DND-41 (cell line): ENCODE measurements at places on chromosomes 6 and 20.
A peak's percentile ranks its signal among the peaks of the same experiment; 100 is the strongest.

- no peak for DNase-seq
Measured at GRCh38 chr6:113181164-113181563, 676.0 kb upstream of the MARCKS start.

DNA sequence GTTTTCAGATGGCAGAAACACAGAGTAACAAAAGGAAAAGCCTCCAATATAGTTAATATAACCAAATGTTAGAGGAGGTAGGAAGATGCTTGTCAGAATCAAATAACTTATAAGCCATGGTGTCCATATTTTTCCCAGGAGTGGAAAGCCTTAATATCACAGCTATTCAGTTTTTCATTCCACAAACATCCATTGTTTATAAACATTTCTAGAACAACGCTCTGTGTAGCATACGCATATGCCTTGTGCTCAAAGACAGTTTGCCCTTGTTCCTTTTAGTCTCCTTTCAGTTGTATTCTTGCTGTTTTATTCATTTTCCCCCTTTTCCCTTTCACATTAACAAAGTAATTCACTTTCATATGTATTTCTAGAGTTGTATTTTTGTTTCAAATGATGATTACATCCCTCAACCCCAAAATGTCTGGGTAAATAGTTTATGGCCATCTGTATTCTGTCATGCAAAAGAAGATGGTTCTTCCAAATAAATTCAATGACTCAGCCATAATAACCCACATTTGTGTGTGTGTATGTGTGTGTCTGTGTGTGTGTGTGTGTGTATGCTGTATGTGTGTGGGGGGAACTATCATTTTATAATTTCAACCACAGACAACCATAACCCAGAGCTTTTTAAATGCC lies 455.7 kb upstream of the SOX4 start:
- DNase-seq: no peak

- no peak for DNase-seq
Measured at GRCh38 chr6:54876871-54877270, 30.3 kb downstream of the FAM83B start.

GRCh38 chr6:107977283-107977682 lies 19.3 kb upstream of the SEC63 start:
- DNase-seq: no peak

DNA sequence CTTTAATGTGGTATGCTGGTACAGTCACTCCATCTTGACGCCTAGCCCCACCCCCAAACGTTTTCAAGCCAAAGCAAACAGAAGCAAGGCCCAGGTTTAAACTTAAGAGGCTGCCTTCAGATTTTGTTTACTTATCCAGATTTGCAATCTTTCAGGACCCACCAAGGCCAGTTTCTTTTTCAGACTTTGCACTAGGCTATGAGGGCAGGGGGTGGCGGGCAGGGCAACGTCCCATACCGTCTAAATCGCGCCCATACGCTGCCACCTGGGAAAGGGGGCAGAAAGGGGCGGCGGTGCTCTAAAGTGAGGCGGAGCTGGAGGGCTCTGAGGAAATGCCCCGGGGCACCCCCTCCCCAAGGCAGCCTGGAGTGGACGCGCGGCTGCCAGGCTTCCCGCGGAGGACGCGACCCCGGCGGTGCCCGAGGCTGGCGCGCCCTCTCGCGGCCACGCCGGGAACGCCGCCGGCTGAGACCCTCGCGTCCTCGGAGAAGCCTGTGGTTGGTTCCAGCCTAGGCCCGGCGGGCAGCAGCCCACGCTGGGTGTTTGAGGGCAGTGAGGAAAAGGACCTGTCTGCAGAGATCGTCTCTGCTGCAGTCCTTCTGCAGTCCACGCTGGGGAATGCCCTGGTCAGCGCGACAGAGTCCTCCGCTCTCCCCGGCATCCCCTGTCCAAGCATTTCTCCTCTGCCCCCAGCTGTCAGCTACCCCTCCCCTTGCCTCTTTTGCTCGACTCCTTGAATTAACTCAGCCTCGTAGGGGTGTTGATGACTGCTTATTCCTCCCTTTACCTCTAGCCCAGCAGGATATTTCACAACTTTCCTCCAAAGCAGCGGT lies 129.2 kb upstream of the PRND start:
- DNase-seq: peak; percentile 85

DNA sequence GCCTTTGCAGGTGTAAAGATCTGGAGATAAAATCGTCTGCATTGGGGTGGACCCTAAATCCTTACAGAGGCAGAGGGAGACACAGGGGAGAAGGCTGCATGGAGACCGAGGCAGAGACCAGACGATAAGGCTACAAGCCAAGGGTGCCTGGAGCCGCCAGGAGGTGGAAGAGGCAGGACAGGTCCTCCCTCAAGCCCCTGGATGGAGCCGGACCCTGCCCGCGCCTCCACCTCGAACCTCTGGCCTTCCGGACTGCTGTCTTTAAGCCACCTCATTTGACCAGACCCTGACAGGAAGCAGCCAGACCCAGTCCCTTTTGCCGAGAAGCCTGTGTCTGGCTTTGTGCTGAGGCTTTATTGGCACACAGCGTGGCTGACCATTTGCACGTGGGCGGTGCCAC lies 183.8 kb downstream of the TAF4 start:
- DNase-seq: no peak

GRCh38 chr6:136491251-136491650 lies 59.0 kb downstream of the MAP7 start:
- no peak for DNase-seq

- no peak for DNase-seq
Measured at GRCh38 chr20:36873498-36874189, 2.3 kb upstream of the TLDC2 start.

DNA sequence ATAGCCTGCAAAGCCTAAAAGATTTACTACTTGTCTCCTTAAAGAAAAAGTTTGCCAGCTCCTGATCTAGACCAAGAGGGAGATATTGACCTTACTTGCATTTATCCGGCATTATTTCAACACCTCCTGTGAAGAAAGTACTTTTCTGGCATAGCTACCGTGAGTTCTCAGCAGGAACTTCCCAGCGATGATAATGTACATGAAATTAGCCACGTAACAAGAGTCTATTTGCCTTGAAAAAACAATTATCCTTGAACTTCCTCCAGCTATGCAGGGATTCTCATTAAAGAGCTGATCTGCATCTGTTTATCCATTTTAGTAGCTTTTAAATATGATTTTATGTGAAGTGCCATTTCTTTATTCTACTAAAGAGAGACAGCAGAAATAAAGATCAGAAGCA lies 41.7 kb downstream of the ALDH5A1 start:
- no peak for DNase-seq

GRCh38 chr6:27531772-27532459 lies 59.0 kb upstream of the ZNF184 start:
- no peak for DNase-seq

GRCh38 chr20:35131934-35132333 lies 15.2 kb downstream of the EDEM2 start:
- no peak for DNase-seq

DNA sequence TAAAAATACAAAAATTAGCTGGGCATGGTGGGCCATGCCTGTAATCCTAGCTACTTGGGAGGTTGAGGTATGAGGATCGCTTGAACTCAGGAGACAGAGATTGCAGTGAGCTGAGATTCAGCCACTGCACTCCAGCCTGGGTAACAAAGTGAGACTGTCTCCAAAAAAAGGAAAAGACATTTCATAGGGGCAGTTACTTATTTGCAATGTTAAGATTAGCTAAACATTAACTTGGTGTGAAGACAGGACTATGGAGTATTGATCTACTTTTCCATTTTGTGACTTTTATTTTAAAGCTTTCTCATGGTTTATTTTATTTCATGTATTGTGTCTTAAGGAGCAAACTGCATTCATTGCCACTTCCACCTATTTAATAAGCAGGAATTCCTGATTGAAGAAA lies 153.0 kb downstream of the UTRN start:
- DNase-seq: no peak

GRCh38 chr20:57657535-57658446 lies 37.6 kb upstream of the ZBP1 start:
- DNase-seq: peak; percentile 83

DNA sequence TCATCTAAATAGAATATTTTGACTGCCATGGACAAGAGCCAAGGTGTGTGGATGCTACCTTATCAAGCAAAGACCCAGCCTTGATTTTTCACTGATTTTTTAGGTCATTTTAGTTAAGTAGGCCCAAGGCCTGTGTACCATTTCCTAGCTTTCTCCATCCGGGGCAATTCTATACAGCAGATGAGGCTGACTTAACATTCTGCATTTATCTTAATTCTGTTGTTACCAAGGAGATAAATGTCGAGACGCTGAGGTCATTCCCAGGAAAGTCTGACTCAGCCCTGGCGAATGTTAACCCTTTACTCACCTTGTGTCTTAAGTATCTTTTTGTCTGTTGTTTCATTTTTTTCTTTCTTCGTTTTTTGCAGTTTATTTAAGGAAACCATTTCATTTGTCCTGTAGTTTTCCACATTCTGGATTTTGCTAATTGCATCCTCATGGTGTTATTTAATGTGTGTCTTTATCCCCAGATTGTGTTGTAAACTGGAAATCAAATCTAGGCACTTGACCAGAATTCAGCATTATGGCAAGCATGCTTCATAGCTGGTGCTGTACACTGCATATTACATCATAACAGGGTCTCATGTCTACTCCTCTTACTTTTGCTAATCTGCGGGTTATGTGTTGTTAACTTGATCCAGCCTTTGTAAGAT lies 277.0 kb downstream of the CDKAL1 start:
- DNase-seq: no peak

- no peak for DNase-seq
Measured at GRCh38 chr6:123276546-123276980, 280.5 kb downstream of the CLVS2 start.

DNA sequence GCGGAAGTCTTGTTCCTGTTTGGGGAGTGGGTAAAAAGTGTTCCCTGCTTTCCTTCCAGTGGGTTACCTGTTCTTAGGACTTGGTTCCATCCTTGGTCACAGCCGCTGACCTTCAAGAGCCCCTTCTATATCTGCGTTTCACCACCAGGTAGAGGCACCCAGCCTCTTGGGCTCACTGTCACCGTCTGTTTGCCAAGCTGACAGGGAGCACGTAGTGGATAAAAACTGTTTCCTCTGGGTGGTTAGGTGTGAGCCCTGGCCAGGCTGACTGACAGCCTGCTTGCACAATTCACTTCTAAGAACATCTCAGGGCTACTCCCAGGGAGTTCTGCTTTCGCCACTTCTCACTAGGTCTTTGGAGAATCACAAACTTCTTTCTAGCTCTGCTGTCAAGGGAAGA lies 1.8 kb upstream of the JPH2 start:
- DNase-seq: no peak

- no peak for DNase-seq
Measured at GRCh38 chr6:113047148-113047547, 700.0 kb downstream of the RFPL4B start.

DNA sequence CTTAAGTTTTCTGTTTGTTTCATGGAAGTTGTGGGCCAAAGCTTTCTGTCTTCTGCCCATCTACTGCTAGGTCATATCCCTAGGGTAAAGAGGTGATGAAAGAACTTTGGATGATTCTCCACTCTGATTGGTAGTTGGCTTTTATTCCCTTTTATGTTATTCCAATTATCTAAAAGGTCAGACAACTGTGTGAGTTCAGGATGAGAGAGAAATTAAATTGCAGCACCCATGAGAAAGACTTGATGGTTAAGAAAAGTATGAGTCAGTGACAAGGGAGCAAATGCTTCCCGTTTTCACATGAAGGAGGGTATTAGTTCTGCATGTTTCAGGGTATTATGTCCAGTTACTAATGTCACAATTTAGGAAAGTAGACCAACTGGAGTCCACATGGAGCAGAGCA lies 136.3 kb downstream of the CD109 start:
- no peak for DNase-seq

DNA sequence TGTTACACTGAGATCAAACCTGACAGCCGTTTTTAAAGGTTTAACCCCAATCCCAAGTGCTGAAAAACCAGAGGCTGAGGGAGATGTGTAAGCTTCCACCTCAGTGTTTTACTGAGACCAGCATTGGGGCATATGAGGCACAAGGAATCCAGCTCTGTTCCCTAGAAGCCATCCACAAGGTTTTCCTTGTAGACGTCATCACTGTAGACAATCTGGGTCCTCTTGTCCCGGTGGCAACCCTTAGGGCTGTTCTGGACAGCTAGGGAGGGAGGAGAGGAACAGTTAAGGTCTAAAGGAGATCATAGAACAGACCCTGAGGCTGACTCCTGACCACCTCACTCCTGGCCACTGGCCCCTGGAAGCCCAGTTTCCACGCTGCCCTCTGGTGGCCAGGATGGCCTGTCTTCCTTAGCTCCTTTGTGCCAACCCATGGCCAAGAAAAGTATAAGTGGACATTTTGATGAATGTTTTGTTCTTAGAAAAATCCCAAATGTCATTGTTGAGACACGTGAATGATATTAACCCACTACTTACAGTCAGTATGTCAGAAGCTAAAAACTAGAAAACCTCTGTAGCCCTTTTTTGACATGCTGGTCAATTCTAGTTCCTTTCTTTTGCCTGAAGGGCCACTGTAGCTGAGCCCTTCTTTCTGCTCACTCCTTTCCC lies 6.4 kb downstream of the CFB start:
- no peak for DNase-seq

GRCh38 chr20:22682381-22682780 lies 98.0 kb upstream of the FOXA2 start:
- no peak for DNase-seq

- DNase-seq: no peak
Measured at GRCh38 chr20:63234693-63235398, 859 bp upstream of the BIRC7 start.

DNA sequence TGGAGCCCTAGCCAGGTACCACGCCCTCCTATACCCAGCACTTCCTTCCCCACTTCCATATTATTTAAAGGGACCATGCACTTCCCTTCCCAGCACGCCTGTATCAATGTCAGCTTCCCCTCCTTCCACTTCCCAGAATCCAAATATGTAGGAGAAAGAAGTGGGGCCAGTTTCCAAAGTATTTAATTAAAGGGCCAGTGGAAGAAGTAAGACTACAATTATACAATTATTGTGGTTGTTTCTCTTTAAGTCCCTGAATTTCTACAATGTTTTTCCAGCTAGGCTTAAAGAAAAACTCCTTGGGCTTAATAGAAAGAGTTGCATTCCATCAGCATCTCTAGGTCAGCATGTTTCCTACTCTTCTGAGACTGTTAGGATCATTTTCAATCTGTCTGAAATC lies 515.8 kb downstream of the PREX1 start:
- no peak for DNase-seq

GRCh38 chr20:34305333-34306230 lies 2.4 kb upstream of the AHCY start:
- no peak for DNase-seq

DNA sequence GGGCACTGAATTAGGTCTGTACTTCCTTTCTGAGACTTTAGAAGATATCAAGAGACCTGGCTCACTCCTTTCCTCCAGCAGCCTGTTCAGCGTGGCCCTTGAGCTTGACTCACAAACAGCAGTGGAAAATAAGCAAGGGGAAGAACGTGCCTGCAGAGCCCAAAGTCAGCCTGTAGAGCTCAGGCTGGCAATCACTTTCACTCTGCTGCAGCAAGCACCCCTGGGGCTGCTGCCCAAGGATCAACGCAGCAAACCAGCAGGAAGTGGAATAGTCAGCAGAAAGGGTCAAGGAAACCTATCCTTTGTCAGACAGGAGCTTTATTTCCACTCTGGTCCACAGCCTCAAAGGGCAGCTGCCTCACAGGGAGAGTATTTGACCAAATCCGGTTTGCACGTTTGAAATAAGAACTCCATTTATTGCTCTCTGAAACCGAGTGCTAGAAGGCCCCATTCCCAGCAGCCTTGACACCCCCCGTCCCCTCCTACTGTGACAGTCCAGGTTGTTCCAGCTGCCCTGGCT lies 77.4 kb downstream of the PRDM1 start:
- peak; percentile 57 for DNase-seq
